ENCODE measurements at places on chromosomes 16 and 17. TPM values are rescaled to one million over a fixed set of nuclear protein-coding genes. Genes with fewer than 3 reads are reported as not detected.

Gene UBN1
- total RNA-seq: 50.8 TPM

Gene TMEM238L
- total RNA-seq: not detected

Gene GCGR
- total RNA-seq: not detected

- H3K36me3 ChIP-seq: peaks cover 25% of the 10 kb centered on the region
- no peak overlapping the region for H3K27ac ChIP-seq
- peaks cover 3% of the 10 kb centered on the region for H3K27me3 ChIP-seq
- H3K4me1 ChIP-seq: peaks cover 12% of the 10 kb centered on the region
Observed at GRCh38 chr17:17492085-17492484, 4.1 kb downstream of the RASD1 start.

DNA sequence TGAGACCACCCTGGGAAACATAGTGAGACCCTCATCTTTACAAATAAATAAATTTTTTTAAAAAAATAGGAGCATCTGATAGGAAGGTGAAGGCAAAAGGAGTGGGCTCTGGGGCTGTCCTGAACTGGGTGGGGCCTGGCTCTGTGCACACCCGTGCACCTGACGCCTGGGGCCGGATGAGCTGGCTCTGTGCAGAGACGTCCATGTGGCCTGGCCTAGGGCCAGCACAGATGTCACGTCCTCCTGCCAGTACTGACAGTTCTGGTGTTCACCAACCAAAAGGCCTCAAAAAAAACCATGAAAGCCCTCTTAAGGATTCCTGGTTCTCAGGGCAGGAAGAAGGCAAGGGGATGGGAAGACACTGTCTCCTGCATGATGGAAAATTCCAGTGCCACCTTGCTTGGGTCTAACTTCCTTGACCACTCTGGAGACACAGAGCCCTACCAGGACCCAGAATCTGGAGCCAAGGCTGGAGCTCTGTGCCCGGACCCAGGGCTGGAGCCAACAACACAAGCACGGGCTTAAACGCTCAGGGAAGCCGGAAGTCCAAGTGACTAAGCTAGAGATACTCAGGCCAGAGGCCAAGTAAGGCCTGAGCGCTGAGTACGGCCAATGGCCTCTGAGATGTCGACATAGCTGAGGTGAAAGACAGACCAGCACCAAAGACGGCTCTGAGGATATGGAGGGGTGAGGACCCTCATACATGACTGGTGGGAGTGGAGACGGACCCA, 32.9 kb downstream of the COPRS start:
- no peak for DNase-seq
- no peak overlapping the region for H3K27ac ChIP-seq
- no peak overlapping the region for H3K4me3 ChIP-seq
- no peaks in the 10 kb centered on the region for H3K27me3 ChIP-seq
- H3K4me1 ChIP-seq: peaks cover 13% of the 10 kb centered on the region

DNA sequence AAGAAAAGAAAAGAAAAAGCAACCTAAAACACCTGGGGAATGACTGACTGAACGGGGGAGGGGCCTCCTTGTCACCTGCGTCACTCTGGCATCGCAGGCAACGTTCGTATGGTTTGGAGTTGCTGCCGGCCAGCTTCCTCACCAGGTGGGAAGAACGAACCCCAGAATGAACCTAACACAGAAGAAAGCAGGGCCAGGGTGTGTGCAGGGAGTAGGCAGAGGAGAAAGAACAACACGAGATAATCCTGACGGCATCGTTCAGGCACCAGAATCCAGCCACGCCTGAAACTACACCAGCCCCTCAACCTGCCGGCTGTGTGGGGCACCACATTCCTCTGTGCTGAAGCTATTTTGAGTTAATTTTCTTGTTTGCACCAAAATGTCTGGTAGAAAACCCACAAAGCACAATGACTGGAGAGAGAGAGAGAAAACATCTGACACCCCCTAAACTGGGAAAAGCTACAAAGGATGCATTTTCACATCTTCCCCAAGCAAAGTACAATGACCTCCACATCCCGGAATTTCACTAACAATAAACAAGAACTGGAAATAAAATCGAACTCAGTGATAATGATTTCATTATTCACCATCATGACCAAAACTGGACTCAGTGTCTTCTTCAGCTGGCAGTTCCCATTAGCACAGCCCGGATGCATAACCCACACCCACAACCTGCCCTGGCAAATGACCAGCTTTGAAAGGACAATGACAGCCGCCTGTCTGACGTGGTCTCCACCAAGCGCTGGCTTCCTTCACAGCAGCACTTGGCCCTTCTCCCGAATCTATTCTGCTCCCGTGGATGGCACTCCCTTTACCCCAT, 23.6 kb downstream of the RAB40B start:
- no peak overlapping the region for H3K4me3 ChIP-seq
- H3K36me3 ChIP-seq: no peaks in the 10 kb centered on the region
- no peaks in the 10 kb centered on the region for H3K27me3 ChIP-seq
- no peak overlapping the region for H3K27ac ChIP-seq
- DNase-seq: no peak
- H3K4me1 ChIP-seq: no peaks in the 10 kb centered on the region

DNA sequence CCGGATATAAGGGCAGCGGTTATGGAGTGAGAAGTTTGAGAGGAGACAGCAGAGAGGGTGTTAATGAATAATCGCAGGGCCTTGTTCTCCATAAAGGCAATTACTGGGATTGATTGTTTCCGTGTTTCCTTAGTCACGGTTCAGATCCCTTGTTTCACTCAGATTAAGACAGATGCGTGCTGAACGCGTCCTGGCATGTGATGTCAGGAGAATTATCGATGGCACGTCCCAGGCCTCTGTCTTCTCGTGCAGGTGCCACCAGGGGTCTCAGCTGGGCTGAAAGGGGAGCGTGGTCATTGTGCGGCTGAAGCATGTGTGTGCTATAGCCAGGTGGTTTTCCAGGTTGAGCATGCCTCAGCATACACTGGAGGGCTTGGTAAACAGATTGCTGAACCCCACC, 142.4 kb upstream of the NOL11 start:
- H3K4me3 ChIP-seq: no peak overlapping the region
- peaks cover 4% of the 10 kb centered on the region for H3K36me3 ChIP-seq
- peaks cover 4% of the 10 kb centered on the region for H3K27me3 ChIP-seq
- no peaks in the 10 kb centered on the region for H3K4me1 ChIP-seq

Data from osteocyte (in vitro differentiated cells).